ENCODE measurements at places on chromosomes 6 and 20.
A peak's percentile ranks its signal among the peaks of the same experiment; 100 is the strongest.

DNA sequence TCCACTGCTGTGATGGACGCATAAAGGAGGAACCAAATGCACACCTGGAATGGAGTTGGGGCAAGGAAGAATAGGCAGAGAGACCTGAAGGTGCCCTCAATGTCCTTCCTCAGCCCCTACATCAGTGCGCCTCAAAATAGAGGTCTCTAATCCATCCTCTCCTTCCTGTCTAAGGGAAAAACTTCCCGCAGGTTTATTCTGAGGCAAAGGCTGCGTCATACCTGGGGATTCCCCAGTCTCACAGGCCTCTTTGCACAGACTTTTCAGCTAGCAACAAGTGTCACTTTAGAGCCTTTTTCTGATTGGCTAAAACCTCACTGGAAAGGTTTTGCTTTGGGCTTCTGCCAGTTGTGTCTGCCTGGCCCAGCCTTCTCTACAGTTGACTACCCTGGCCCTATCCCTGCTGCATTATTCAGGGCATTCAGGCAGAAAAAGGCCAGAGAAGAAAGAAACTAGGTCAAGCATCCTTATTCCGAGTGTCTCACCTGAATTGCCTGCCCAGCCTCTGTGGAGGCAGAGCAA, 1.8 kb upstream of the HLA-DQB1 start:
- peak; percentile 48 for DNase-seq

DNA sequence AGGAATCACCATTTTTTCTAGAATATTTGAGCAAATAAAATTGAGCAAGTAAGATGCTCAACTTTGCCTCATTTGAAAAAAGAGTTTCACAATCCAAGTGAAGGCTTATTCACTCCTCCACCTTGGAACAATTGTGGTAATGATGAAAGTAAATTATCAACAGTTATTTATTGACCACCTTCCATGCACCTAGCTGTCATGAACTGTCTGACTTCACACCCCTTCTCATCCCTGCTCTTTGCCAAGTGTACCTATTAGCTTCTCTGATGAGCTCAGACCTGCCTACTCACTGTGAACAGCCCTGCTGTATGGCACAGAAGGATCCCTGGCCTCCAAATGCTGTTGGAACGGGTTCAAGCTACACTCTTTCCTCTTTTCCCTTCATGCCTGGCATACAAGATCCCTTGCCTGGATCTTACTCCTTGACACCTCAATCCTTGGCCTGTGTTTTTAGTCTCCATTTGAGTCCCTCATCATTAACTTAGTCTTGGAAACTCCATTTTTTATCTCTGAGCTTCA, 99.0 kb upstream of the PREP start:
- no peak for DNase-seq

DNA sequence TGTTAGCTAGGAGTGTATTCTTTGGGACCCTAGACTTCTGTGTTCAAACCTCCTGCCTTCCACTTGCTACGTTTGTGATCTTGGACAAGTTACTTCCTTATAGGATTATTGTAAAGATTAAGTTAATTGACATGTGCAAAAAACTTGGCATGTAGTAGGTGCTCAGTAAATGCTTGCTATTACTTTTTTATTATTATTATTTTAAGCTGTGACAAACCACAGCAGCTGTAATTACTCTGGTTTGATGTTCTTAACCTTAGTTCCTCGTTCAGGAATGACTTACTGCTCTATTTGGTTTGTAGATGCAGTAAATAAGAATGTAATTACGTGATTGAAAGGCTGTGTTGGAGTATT, 3.2 kb downstream of the ARFGEF2 start:
- DNase-seq: no peak

- no peak for DNase-seq
Observed at GRCh38 chr6:136533487-136533886, 16.7 kb downstream of the MAP7 start.

- DNase-seq: no peak
Observed at GRCh38 chr6:17621003-17621402, 20.9 kb downstream of the FAM8A1 start.

- DNase-seq: no peak
Observed at GRCh38 chr6:6260196-6260722, 60.2 kb downstream of the F13A1 start.

GRCh38 chr6:48844696-48845095, 618.4 kb downstream of the MMUT start:
- no peak for DNase-seq

DNA sequence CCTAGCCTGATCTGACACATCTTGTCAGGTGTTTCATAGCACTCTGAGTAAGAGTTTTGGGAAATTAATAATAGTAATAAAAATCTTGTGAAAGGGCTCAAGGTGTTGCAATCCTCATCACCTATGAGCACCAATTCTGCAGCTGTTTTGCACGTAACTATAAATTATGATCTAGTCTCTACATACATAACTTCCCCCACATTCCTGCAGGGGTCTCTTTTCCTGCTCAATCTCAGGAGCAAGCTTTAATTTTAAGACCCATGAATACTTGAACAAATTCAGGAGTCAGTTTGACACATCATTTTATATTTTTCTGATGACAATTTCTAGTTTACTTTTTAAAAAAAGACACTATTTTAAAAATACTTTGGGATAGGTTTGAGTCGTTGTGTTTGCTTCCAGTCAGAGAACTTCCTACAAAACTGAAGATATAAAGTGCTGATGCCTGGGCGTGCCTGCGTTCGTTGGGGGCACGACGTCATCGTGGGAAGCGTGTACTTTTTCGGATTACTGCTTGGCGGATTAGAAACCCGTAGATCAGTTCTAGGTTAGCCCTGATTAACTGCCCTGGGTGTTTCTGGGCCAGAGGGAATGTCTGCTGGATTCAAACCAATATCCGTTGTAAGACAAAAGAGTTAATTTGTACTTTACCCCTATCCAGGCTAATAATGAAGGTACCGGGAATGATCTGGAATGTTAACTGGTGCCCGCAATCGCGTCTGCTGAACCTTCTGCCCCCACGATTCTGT, 1.0 kb upstream of the E2F3 start:
- peak; percentile 45 for DNase-seq

DNA sequence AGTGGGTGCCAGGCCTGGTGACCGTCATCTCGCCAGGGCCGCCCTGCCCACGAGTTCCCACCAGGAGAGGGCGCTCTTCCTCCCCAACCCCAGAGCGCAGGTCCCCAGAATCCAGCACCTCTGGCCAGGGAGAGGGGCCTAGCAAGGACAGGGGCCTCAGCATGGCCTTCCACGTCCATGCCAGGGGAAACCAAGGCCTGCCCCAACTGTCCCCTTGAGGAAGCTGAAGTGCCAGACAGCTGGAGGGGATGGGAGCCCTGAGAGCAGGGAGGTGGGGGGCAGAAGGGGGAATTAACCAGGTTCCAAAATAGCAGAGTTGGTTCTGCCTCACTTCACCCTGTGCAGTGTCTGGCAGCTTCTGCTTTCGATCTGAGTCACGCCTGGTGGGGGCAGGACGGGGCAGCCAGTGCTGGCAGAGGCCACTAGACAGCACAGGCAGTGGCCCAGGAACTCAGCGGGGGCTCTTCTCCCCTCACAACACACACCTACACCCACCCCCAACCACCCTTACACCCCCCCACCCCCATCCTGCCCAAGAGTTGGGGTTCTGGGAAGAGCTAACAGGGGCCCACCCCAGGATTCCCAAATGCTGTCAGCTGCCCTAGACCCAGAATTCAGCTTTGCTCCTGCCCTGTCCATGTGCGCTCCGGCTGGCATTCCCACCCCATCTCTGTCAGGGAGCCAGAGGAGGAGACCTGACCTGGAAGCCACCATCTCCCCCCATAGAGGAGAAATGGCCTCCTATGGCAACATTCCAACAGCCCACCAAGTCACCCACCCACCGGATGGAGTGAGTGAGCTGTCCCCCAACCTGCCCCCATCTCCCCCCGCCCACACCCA, 29.2 kb downstream of the TFEB start:
- peak; percentile 81 for DNase-seq

GRCh38 chr6:100691972-100692371, 189.2 kb downstream of the ASCC3 start:
- no peak for DNase-seq

DNA sequence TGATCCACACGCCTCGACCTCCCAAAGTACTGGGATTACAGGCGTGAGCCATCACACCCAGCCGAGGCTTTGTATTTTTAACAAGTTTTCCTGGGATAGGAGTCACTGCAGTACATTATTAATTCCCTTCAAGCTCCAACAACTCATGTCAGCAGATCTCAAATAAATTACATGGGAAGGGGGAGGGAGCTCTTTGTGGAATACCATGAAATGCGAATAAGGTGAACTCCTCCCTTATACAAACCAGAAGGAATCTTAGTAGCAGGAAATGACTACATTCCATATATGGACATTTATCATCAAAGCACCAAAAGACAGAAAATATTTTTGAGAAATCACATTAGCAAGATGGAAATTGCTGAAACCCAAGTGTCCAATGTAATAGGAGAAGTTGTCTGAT, 2.9 kb downstream of the GSS start:
- no peak for DNase-seq

DNA sequence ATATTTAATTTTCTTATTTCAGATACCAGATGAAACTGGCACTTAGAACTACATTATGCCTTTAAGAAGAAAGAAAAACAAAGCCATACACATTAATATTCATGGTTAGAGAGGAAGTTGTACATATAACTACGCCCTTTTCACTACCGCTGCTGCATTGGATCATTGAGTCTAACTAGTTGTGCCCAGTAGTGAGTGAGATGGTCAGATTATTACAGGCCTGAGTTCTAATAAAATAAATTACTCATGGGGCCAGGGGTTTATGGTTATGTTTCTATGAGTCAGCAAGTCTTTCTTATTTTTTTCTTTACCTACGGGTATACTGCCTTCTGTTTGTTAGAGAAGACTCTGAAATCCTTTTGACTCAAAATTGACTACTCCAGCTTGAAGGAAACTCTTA, 11.5 kb downstream of the RIOK1 start:
- no peak for DNase-seq

- DNase-seq: no peak
Observed at GRCh38 chr20:10065154-10065833, 30.5 kb downstream of the ANKEF1 start.

DNA sequence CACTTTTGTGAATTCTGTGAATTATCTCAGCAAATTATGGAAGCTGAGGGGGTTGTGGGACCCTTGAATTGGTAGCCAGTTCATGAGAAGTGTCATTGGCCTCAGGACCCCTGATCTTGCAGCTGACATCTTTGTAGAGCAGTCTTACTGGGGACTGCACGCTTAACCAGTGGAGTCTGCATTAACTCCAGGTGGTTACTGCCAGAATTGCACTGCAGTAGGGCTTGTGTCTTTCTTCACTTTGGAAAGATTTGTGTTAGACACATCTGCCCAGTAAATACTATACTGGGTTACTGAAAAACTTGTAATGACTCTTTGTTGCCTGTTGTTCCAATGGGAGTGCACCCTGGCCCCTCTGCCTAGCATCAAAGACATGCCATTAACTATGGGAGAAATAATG, 21.2 kb upstream of the CDKN1A start:
- no peak for DNase-seq

GRCh38 chr20:25193843-25194242, 1.7 kb upstream of the ENTPD6 start:
- DNase-seq: no peak

DNA sequence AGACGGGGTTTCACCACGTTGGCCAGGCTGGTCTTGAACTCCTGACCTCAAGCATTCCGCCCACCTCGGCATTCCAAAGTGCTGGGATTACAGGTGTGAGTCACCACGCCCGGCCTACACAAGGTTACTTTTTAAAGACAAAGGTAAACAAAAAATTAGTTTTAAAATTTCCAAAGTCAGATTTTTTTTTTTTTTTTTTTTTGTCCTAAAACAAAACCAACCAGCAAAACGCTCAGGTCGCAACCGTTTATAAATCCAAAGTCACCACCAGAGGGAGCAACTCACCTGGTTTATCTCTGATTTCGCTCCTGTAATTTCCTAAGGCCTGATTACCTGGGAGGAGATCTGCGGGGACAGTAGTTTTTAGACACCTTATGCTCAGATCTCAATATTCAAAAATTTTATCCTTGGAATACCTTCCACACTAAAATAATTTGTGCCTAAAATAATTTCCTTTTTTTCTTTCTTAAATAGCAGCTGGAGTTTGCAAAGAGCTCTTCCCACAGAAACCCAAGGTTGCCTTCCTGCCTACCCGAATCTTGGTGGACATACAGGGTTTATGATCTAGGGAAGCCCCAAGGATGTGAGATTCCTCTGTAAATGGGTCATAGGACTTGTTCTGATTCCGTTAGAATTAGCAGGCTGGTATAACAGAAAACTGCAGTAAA, 19.8 kb upstream of the TREM1 start:
- peak; percentile 36 for DNase-seq

DNA sequence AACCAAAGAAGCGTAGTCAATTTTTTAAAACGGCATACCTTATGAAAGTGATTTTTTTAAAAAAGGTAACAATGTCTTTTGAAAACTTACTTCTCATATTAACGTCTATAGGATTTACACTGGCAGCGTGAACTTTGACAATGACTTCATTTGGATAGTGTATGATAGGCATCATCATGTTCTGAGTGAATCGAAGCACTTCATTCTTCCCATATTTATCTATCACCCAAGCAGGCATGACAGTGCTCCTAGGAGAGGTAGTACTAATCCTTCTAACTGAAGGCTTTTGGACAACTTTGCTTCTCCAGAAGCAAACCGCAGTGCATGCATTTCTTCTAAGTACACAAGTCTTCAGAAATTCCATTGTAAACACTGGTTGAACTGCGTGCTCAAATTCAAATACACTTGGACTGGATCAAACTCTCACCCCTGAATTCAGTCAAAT, 618 bp downstream of the RTN4IP1 start:
- DNase-seq: no peak

- no peak for DNase-seq
Observed at GRCh38 chr6:29626948-29627754, 5.8 kb downstream of the GABBR1 start.

GRCh38 chr6:99743647-99744046, 137.0 kb downstream of the PRDM13 start:
- no peak for DNase-seq

- no peak for DNase-seq
Observed at GRCh38 chr6:138647006-138647405, 126.6 kb upstream of the CCDC28A start.

GRCh38 chr6:147821295-147821897, 312.9 kb downstream of the SAMD5 start:
- DNase-seq: no peak

- DNase-seq: no peak
Observed at GRCh38 chr6:9504191-9504590, 910.7 kb downstream of the TFAP2A start.

DNA sequence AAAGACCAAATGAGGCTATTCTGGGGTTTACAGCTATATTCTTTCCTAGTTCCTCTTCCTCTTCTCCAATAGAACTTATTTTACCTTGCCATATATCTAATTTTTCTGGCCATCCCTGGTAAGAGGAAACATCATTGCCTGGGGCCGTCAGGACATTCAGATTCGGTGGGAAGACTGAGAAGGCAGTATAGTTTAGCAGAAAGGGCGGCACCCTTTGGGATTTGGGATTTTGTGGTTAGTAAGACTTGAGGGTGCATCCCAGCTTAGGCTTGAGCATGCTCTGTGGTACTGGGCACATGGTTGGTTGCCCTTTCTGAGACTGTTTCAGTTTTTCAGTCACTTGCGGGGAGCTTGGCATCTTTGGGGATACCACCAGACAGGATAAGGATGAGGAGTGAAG, 21.1 kb downstream of the SCUBE3 start:
- DNase-seq: no peak

Measured in activated naive CD4-positive, alpha-beta T cell treated with Interleukin-2 at 50 U/mL for 16 hours (primary cell).